ENCODE measurements at places on chromosomes 2 and 18.

- DNase-seq: no peak
Observed at GRCh38 chr2:203820969-203821368, 46.6 kb upstream of the CTLA4 start.

GRCh38 chr2:133943108-133943507 lies 310.8 kb upstream of the MGAT5 start:
- no peak for DNase-seq

GRCh38 chr2:1299043-1299442 lies 114.2 kb upstream of the TPO start:
- DNase-seq: no peak

DNA sequence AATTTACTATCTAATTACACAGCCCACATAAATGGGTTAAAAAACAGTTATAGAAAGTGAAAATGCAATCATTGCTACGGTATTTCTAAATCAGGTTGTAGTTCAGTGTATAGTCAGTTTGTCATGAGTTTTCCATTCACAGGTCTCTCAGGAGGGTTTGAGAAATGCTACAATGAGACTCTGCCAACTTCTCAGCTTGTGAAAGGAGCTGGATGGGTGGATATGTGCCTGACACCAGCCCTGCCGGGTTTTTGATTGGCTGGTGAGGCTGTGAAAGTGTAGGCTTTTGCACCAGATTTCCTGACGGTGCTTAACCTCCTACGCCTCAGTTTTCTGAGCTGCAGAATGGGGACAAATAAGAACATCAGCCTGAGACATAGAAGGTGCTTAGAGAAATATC lies 102.6 kb upstream of the SMIM21 start:
- no peak for DNase-seq

GRCh38 chr18:13474907-13475545 lies 251.3 kb downstream of the FAM210A start:
- no peak for DNase-seq

DNA sequence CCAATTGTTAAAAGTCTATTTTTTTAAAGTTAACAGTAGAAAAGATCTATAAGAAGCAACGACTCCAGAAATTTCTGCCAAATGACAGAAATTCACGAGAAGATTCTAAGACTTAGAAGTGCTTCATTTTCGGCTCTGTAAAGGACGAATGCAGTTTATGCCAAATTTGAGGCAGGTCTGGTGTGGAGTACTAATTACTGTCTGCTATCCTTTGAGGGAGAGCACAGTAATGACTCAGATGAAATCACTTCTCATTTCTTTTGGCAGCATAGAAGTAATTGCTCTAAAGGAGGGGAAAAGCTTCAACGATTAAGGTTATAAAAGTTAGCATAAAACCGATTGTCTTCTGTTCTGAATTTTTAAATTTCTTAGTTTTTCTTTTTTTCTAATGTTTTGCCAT lies 11.4 kb downstream of the G6PC2 start:
- no peak for DNase-seq

GRCh38 chr2:219881851-219882250 lies 254.4 kb downstream of the SLC4A3 start:
- no peak for DNase-seq

- DNase-seq: no peak
Observed at GRCh38 chr18:29361843-29362242, 1184.9 kb upstream of the CDH2 start.

DNA sequence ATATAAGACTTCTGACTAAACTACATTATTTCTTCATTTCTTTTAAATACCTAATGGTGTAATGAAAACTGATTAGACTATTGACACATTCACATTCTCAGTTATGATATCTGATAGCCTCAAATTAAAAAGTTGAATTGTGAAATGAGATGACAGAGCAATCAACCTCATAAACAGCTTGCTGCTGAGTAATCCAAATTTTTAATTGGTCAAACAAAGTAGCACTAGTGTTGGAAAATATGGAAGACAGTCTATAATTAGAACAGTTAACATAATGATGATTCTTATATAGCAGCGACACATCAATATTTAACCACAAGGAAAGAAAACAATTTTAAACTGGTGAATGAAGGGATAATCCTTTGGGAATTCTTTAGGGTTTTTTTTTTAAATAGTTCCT lies 91.9 kb upstream of the LRP1B start:
- DNase-seq: no peak

DNA sequence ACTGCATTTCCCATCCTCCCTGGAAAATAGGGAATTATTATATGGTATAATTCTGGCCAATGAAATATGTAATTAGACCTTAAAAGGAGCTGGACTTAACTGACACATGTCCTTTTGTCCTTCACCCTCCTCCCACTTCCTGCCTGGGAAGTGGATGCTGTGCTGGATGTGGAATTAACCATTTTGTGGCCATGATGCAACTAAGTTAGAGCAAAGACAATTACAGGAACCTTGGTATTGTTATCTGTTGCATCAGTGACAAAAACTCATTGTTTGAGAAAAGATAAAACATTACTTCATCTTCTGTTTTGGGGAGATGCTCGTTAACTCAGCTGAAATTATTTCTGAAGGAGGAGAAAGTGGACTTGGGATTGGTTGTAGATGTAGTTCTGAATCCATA lies 227.7 kb upstream of the BOD1L2 start:
- no peak for DNase-seq

GRCh38 chr2:40824278-40824677 lies 372.4 kb upstream of the SLC8A1 start:
- no peak for DNase-seq

- DNase-seq: no peak
Observed at GRCh38 chr2:176104316-176105077, 2.6 kb upstream of the HOXD11 start.

- DNase-seq: no peak
Observed at GRCh38 chr2:25323042-25323514, 18.6 kb downstream of the DNMT3A start.

DNA sequence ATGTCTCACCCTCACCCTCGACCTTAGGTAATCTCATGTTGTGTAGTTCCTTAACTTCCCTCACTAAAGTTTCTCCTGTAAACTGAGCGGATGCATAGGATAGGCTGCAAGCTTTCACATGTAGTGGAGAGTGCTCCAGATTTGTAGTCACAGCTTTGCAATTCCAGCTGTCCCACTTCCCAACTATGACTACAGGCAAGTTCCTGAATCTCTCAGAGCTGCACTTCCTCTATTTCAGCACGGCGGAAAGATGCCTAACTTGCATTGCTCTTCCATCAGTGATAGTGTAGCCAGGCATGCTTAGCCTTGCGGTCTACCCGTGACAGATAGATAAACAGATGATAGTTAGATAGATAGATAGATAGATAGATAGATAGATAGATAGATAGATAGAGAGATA lies 183.1 kb upstream of the CCDC68 start:
- DNase-seq: no peak

GRCh38 chr2:237616373-237616733 lies 11.0 kb upstream of the LRRFIP1 start:
- DNase-seq: no peak

- DNase-seq: no peak
Observed at GRCh38 chr18:77012806-77013541, 119.6 kb downstream of the MBP start.

Measured in cortex of kidney (tissue), 1 donor.